ENCODE measurements at places on chromosomes 16 and 17.

- DNase-seq: peak; percentile 60
These were observed 3.0 kb downstream of the SECTM1 start for GRCh38 chr17:82330322-82331239.

DNA sequence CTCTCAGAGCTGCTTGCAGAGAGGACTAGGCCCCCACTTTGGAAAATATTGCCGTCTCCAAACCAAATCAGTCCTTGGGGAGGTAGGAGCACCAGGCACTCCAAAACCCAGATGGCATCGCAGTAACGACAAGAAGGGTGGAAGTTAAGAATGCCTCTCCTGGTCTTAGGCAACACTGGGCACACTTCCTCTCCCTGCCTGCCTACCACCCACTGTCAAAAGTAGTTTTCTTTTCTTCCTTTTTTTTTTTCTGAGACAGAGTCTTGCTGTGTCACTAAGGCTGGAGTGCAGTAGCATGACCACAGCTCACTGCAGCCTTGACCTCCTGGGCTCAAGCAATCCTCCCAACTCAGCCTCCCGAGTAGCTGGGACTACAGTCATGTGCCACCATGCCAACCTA, 47.2 kb downstream of the SRL start:
- no peak for DNase-seq

- DNase-seq: no peak
These were observed 63.2 kb upstream of the MARCHF10 start for GRCh38 chr17:62871291-62871690.

DNA sequence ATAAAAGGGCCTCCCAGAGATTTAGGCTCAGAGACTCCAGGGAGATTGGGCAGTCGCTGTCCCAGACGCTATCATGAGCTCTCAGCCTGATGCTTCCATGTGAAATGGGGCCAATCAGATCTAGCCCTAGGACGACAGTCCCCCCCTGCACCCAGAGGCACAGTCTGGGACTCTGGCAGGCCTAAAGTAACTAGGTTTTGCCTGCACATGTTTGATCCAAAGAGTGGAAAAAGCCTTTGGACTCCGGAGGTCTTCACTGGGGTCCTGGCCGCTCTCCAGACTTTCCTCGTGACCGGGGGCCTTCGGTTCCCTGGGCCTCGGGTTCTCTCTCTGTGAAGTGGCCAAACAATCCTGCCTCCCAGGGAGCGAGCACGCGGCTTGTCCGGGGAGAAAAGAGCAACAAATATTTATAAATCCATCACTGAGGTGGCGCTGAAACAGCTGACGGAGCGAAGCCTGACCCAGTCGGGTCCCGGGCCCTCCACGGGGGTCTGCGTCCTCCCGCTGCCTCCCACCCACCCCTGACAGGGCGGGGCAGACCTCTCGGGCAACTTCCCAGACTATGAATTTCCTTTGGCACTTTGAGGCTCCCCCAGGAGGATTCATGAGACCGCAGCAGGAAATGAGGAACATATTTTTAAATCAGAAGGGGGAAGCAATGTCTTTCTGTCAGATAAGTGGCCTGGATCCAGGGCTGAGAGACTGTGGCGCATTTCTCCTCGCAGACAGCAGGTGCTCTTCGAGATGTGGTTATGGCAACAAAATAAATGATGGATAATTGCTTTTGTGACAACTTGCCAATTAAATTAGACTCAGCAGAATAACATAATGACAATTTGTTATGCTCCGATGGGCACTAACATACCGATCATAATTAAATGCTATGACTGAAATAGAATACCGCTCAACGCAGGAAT, 38.9 kb downstream of the MRPS23 start:
- DNase-seq: peak; percentile 52

- DNase-seq: peak; percentile 74
These were observed 7.6 kb upstream of the NXPH3 start for GRCh38 chr17:49567871-49568694.

DNA sequence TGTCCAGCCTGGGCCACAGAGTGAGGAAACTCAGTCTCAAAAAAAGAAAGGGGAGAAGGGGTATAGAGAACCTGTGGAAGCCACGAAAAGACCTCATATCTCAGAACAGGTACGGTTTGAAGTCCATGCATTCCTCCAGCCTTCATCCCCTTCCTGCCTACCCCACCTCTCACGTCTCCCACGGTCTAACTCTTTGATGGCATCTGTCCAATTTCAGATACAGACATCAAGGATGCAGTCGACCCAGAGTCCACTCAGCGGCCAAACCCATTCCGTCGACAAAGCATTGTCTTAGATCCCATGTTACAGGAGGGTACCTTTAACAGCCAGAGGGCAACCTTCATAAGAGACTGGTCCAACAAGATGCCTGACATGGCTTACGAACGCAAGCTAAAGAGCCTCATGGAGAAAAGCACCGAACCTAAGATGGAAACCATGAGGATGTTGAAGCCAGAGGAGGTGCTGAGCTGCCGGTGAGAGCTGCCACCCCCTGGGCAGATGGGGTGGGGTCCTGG, 22.7 kb downstream of the C16orf78 start:
- DNase-seq: no peak

- no peak for DNase-seq
These were observed 358.7 kb downstream of the HS3ST4 start for GRCh38 chr16:26050472-26050871.

GRCh38 chr17:76003915-76004314, 3.3 kb downstream of the CDK3 start:
- DNase-seq: peak; percentile 68

DNA sequence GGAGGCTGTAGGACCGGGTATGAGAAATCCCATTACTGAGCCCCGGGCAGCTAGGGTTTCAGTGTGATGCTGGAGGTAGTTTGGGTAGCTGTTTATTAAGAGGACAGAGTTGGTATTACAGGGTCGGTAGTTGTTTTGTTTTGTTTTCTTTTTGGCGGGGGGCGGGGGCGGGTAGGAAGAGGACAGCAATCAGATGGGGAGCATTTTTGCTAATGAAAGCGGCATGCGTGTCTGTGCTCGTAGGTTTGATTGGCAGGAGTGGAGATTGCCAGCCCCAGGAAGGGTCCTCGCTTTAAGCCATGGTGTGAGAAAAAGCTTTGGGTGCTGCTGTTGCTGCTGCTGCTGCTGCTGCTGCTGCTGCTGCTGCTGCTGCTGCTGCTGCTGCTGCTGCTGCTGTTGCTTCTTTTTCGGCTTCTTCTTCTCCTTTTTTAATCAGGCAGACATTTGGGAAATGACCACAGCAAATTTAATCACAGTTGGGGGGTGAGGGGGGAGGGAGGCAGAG, 498.5 kb upstream of the ZFHX3 start:
- DNase-seq: no peak

DNA sequence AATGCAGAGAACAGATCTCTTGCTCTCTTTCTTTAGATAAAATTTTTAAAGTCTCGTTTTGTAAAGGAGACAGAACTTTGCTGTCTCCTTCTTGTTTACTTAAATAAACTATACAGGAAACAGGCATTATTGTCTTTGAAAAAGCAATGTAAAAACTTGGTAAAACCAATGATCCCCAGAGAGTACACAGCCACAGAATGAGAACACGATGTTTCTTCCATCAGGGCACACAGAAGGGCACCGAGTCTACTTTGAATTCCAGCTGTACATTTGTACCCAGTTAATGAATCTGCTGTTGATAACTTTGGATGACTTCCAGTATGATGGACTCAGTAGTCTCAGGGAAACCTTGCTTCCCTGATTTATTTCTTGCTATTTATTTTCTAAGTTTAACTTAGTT, 8.1 kb upstream of the TMEM100 start:
- DNase-seq: peak; percentile 58

DNA sequence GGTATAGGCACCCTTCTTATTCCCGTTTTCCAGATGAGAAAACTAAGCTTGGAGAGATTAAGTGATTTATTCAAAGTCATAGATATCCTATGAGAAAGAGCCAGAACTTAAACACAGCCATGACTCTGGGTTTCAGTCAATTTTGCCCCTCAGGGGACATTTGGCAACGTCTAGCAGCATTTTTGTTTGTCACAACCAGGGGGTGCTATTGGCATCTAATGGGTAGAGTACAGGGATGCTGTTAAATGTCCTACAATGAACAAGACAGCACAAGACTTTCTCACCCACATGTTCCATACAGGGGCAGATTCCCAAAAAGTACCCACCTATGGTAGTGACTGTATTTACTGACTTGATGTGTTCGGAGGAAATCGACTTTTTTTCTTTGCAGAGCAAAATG, 4.8 kb upstream of the SHISA9 start:
- DNase-seq: peak; percentile 52

DNA sequence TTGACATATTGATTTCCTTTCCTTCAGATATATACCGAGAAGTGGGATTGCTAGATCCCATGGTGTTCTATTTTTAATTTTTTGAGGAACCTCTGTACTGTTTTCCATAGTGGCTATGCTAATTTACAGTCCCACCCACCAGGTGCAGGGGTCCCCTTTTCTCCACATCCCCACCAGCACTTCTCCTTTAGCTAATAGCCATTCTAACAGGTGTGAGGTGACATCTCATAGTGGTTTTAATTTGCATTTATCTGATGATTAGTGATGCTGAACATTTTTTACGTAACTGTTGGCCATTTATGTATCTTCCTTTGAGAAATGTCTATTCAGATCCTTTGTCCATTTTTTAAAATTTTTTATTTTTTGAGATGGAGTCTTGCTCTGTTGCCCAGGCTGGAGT, 93.9 kb downstream of the SDR42E1 start:
- no peak for DNase-seq

- DNase-seq: no peak
These were observed 1447.4 kb upstream of the GOT2 start for GRCh38 chr16:60181536-60181935.

- peak; percentile 76 for DNase-seq
These were observed at the start of gene METTL23 for GRCh38 chr17:76726776-76727718. METTL23 (plus strand) TSS chr17:76726839; CDS start chr17:76729711, 2,872 bp downstream.

- peak; percentile 81 for DNase-seq
These were observed 79.0 kb upstream of the CDH11 start for GRCh38 chr16:65200857-65201256.

- DNase-seq: no peak
These were observed 26.4 kb downstream of the MLYCD start for GRCh38 chr16:83925095-83925905.

DNA sequence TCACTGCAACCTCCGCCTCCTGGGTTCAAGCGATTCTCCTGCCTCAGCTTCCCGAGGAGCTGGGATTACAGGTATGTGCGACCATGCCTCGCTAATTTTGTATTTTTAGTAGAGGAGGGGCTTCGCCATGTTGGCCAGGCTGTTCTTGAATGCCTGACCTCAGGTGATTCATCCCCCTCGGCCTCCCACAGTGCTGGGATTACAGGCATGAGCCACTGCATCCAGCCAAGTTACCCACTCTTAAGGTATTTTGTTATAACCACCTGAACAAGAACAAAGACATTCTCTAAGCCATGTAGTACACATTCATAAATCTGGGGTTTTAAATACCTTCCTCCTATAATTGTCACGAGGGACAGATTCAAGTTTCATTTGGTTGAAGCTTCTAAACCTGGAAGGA, 12.3 kb upstream of the TMEM170A start:
- no peak for DNase-seq

- no peak for DNase-seq
These were observed 304.2 kb upstream of the TNRC6C start for GRCh38 chr17:77654296-77654695.

DNA sequence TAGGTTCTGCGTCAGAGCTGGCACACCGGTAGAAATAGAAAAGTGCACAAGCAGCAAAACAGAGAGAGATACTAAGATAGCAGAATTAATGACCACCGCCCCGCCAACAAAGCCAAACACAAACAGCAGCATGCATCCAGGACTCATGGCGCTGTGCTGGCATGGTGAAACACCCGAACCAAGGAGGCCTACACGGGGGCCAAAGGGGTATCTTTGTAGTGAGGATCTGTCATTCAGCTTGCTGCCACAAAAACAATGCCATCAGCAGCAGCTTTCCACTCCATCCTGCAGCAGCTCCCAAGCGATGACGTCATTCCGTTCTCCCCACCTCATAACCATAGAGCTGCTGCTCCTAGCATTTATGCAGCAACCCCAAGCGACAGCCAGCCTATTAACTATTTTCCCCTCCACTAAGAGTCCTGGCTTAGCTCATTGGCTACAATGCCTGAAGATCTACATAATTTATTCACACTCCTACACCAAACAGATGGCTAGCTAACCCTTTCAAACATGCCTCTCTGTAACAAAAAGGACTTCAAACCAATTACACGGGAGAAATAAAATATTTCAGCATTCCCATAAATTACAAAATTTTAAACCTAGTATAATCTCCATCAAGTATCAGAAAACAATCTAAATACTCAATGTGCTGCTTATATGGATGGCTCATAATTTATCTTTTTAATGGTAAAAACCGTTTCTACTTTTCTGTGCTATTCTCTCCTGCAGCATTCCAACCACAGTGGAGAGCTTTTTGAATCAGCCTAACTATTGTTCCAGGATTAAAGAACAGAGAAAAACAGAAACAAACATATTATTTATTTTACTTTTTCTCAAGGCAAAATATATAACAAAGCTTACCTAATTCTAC, 73.9 kb downstream of the SPAG9 start:
- DNase-seq: peak; percentile 92

DNA sequence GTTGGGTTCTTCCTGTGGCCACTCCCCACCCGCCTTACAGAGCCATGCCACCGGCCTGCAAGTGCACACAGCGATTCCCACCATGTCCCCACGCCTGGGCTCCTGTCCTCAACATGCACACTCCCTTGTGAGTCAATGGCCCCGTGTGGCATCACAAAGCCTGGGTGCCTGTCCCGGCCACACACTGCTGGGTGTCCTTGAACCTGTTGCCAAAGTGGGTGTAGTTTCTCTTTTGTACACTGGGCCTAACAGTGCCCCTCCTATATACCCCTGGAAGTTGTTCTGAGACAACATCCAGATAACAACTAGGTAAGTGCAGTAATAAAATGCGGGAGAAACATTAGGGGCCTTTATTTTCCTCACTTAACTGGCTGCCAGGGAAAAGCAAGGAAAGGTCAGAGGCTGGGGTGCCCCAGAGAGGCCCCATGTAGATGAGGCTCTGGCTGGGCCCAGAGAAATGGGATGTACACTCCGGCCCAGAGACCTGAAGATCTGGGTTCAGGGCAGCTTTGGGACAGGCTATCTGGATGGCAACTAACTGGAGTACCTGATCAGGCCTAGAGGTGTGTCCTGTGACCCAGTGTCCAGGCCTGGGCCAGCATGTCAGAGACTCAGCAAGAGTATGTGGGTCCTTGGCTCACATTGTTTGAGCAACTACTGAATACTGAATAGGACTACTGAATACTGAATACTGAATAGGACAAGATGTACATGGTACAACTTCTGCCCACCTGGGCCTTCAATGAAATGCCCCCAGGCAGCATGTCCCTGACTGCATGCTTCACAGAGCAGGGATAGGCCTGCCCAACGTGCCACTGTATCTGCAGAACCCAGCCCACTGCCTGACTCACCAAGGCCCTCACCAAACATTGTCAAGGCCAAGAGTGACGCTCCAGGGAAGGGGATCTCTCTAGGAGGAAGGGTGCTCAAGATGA, 8.3 kb downstream of the ABCC3 start:
- DNase-seq: no peak

DNA sequence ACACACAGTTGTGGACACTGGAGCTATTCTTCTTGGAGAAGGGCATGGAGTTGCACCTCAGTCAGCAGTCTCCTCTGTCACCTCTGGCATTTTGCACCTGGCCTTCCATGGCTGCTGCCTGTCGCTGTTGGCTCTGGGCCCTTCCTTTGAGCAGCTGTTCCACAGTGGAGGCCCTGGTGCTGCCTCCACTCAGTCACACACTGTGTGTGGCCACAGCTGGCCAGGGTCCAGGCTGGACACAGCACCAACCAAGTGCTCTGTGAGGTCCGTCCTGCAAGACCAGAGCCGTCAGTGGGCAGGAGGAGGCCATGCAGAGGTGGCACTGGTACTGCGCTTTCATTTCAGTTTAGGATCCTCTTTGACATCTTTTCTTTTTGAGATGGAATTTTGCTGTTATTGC, 21.6 kb upstream of the MED9 start:
- DNase-seq: no peak
